ENCODE measurements at places on chromosomes 6 and 20. TPM values are rescaled to one million over a fixed set of nuclear protein-coding genes. Genes with fewer than 3 reads are reported as not detected.

GRCh38 chr20:20303742-20304141, 64.2 kb upstream of the INSM1 start:
- no peak overlapping the region for H3K4me3 ChIP-seq
- no peak for DNase-seq
- H3K27me3 ChIP-seq, result no peaks in the 10 kb centered on the region
- H3K27ac ChIP-seq, result no peak overlapping the region
- no peaks in the 10 kb centered on the region for H3K4me1 ChIP-seq

DNA sequence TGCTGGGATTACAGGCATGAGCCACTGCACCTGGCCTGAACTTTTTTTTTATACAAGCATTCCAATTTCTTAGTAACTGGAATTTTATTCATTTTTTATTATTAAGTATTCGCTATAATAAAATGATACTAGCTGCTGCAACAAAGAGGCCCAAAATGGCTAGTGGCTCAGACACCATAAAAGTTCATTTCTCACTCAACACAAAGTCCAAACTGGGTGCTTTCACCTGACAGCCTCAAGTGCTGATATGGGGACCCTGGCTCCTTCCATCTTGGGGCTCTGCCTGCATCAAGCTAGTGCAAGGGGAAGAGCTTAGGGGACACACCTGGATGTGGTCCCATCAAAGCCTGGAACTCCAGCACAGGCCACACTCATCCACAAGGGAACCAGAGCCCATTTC, 12.2 kb upstream of the NOP56 start:
- H3K4me1 ChIP-seq, result no peaks in the 10 kb centered on the region
- DNase-seq, result no peak
- no peaks in the 10 kb centered on the region for H3K27me3 ChIP-seq
- H3K4me3 ChIP-seq, result no peak overlapping the region
- no peak overlapping the region for H3K27ac ChIP-seq

DNA sequence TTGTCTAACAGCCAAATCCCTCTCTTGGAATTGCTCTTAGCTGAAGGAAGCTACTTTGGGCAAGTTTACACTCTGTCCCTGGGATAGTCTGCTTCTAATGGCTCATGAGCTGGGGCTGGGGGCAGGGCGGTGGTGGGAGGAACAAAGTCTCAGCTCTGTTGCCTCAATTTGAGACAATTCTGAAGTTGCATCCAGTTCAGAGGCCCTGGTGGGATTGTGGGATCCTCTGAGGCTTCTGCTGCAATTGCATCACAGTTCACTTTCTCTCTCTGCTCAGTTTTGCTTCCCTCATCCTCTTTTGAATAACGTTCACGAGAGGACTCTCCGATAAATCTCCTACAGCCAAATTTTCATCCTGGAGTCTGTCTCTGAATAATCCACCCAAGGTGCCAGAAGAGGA, 440.6 kb upstream of the SLC35B3 start:
- H3K4me3 ChIP-seq, result no peak overlapping the region
- H3K4me1 ChIP-seq, result no peaks in the 10 kb centered on the region
- no peaks in the 10 kb centered on the region for H3K27me3 ChIP-seq
- H3K27ac ChIP-seq, result no peak overlapping the region
- H3K36me3 ChIP-seq, result no peaks in the 10 kb centered on the region

DNA sequence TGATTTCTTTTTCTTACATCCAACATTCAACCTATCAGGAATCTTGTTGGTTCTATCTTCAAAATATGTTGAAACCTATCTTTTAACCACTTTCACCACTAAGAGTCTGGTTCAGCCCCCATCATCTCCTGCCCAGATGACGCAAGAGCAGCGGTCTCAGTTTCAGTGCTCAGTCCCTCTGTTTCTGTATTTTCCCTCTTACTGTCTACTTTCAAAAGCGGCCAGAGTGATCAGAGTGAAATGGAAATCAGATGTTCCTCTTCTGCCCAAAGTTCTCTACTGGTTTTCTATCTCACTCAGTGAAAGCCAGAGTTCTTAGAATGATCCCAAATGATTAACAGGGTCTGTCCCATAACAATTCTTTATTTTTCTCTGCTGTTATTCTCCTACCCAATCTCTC, 147.9 kb upstream of the PDE7B start:
- H3K36me3 ChIP-seq, result no peaks in the 10 kb centered on the region
- no peak for DNase-seq
- H3K27me3 ChIP-seq, result no peaks in the 10 kb centered on the region
- H3K4me3 ChIP-seq, result no peak overlapping the region
- H3K4me1 ChIP-seq, result no peaks in the 10 kb centered on the region

GRCh38 chr6:27601668-27602254, 128.9 kb upstream of the ZNF184 start:
- H3K4me1 ChIP-seq, result no peaks in the 10 kb centered on the region
- H3K27ac ChIP-seq, result no peak overlapping the region
- no peak for DNase-seq

DNA sequence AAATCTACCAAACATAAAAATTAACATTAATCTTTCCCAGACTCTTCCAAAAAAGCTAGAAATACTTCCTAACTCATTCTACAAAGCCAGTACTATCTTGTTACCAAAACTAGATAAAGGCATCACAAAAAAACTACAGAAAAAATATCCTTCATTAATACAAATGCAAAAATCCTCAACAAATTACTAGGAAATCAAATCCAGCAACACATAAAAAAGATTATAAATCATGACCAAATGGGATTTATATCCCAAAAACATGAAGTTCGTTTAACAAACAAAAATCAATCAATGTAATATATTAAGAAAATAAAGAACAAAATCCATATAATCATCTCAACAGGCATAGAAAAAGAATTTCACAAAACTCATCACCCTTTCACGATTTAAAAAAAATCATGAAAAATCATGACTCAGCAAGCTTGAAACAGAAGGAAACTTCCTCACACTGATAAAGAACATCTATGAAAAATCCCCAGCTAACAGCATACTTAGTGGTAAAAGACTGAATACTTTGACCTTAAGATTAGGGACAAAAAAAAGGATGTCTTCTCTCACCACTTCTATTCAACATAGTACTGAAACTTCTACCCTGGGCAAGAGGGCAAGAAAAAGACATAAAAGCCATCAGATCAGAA, 43.2 kb downstream of the RANBP9 start:
- H3K27ac ChIP-seq, result no peak overlapping the region
- no peak for DNase-seq
- H3K4me1 ChIP-seq, result peaks cover 11% of the 10 kb centered on the region
- H3K36me3 ChIP-seq, result no peaks in the 10 kb centered on the region
- H3K4me3 ChIP-seq, result no peak overlapping the region
- no peaks in the 10 kb centered on the region for H3K27me3 ChIP-seq

GRCh38 chr6:109059571-109060021, 35.0 kb downstream of the SESN1 start:
- no peak for DNase-seq
- H3K27ac ChIP-seq, result peak overlapping the region; percentile 49
- H3K36me3 ChIP-seq, result no peaks in the 10 kb centered on the region
- no peaks in the 10 kb centered on the region for H3K4me1 ChIP-seq
- no peaks in the 10 kb centered on the region for H3K27me3 ChIP-seq

Gene ARMC12
- not detected for total RNA-seq

Gene HLA-F
- total RNA-seq, result 21.1 TPM

Gene PSMB1
- 245 TPM for total RNA-seq

Gene NTSR1
- 0.43 TPM for total RNA-seq

Measured in right atrium auricular region (tissue), 2 donors.